ENCODE measurements at places on chromosomes 7 and 10. TPM values are rescaled to one million over a fixed set of nuclear protein-coding genes. Genes with fewer than 3 reads are reported as not detected.

DNA sequence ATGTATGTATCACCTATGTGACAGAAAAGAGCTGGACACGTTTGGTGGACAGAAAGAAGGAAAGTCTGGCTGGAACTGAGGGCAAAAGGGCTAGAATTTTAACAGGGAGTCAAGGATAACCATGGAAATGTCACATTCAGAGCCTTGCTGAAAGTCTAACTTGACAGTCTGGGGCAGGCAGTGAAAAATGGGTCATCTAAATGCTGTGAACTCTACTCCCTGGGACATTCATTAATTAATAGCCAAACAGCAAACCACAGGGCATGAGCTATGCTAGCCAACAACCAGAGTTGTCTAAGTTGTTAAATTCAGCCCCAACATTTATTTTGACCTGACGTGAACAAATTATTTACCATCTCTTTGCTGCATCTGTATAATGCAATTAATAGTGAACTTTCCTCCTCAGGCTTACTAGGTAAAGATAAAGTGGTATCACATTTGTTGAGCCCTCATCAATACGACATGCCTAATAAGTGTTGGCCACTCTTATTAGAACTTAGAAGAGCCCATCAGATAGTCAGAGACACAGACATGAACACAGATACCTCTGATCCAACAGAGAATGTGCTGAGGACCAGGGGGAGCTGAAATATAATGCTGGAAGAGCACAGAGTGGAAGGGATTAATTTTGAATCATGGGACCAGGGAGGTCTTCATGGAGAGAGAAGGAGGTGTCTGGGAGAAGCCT, 109.9 kb downstream of the SORCS1 start:
- no peak for DNase-seq

- no peak for DNase-seq
These were observed 2.8 kb downstream of the RBM17 start for GRCh38 chr10:6091630-6092029.

DNA sequence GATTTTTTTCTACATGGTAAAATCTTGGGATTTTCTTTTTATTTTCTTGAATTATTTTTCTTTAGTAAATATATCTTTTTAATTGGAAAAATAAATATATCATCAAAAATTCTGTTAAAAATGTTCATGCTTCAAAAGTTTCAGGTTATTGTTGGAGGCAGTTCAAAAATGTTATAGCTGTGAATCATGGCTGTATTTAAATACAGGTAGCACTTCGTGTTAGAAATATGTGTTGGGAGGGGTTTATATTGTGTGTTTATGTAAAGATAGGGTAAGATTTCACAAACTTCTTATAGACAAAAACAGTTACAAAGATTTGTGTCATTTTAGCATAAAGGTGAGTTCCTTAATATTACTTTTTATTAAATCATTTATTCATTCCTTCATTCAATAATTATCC, 60.4 kb downstream of the HDAC9 start:
- DNase-seq: no peak

GRCh38 chr7:25626451-25627131, 398.3 kb upstream of the NPVF start:
- DNase-seq: no peak

GRCh38 chr10:103069453-103070331, 123.4 kb downstream of the NT5C2 start:
- DNase-seq: peak; percentile 35

DNA sequence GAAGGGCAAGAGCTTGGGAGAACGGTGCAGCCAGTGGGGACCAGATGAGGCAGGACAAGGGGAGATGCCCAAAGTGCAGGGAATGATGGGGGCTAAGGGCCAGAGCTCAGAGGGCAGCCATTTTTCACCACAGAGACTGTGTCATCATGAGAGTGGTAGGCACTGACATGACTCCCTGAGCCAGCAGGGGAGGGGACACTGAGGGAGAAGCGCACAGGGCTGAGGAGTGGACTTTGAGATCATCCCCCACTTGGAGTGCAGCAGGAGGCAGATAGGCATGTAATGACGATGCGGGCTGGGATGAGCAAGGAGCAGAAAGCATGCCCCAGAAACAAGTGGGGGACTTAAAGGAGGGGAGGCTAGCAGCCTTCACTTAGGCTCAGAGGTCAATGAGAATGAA, 5.2 kb upstream of the SMKR1 start:
- no peak for DNase-seq

- no peak for DNase-seq
These were observed 1.9 kb downstream of the INA start for GRCh38 chr10:103278862-103279298.

DNA sequence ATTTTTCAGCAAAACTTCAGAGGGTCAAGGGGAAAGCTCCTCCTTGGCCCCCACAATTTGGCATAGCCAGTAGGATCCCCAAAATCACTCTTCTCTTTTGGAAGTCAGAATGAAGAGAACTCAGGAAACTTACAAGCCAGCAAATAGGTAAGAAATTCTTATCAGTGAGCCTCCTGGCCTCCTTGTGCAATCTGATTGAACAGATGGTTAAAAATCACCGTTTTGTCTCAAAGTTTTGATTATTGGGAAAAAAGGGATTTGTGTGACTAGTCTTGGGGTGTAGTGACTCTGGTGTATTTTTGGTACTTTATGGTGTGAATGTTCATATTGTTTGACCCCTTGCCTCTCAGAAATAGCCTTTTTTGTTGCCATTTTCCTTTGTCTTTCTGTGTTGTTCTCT, 56.2 kb downstream of the HTR7 start:
- DNase-seq: no peak

- no peak for DNase-seq
These were observed 43.8 kb downstream of the EXOC6 start for GRCh38 chr10:92891885-92892690.

GRCh38 chr7:17370901-17371585, 72.6 kb downstream of the AHR start:
- DNase-seq: no peak

GRCh38 chr10:101535949-101536348, 52.1 kb downstream of the POLL start:
- DNase-seq: no peak

GRCh38 chr7:57308631-57309408, 141.2 kb upstream of the ZNF716 start:
- DNase-seq: no peak

DNA sequence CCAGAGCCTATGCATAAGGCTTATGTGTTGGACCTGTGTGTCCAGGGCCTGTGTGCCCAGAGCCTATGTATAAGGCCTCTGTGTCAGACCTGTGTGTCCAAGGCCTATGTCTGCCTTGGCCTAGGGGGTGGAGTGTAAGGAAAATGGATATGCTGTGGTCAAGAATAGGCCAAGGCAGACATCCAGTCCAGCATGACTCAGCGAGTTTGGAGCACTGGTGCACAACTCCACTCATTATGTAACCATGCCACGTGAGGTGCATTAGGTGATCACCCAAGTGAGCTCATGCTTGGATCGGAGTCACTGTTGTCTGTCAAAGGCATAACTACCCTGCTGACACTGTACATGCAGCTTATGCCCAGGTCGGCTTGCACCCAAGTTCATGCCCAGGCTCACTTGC, 238.9 kb downstream of the CACNA2D1 start:
- DNase-seq: no peak

- DNase-seq: peak; percentile 12
These were observed 41.9 kb downstream of the PDGFA start for GRCh38 chr7:477626-478220.

GRCh38 chr10:102549549-102549948, 45.8 kb downstream of the SUFU start:
- no peak for DNase-seq

- DNase-seq: no peak
These were observed 2.4 kb downstream of the SH2B2 start for GRCh38 chr7:102289057-102289456.

DNA sequence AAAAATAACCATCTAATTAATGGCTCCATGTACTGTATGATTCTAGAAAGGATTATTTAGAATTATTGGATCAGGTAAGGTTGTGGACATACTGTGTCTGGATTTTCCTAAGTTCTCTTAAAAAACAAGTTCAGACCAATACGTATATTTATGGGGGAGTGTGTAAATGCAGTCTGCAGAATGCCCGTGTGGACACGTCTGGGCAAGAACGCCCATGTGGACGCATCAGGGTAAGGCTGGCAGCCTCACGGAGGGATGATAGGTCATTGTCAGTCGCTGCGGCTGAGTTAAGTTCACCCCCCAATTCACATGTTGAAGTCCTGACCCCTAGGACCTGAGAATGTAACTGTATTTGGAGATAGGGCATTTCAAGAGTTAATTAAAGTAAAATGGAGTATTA, 160.0 kb upstream of the SHH start:
- DNase-seq: no peak

- no peak for DNase-seq
These were observed 212.8 kb downstream of the MAD1L1 start for GRCh38 chr7:2019711-2020511.

- DNase-seq: no peak
These were observed 56.3 kb downstream of the PRPF18 start for GRCh38 chr10:13643016-13643415.

DNA sequence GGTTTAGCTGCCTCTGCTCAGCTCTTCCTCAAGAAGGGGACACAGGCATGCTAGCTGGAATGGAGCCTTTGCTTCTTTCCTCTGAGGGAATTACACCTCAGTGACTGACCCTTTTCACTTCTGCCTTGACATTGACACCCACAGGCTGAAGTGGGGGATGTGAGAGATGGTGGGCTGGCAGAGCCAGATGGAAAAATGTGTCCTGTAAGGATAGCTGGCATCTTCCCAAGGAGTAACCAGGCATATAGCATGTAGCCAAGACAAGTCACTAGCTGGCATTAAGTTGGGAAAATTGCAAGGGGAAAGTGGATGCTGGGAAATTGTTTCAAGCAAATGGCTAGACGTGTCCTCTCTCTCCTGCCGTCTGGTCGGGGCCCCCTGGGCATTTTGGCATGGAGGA, 19.9 kb downstream of the STMP1 start:
- no peak for DNase-seq

DNA sequence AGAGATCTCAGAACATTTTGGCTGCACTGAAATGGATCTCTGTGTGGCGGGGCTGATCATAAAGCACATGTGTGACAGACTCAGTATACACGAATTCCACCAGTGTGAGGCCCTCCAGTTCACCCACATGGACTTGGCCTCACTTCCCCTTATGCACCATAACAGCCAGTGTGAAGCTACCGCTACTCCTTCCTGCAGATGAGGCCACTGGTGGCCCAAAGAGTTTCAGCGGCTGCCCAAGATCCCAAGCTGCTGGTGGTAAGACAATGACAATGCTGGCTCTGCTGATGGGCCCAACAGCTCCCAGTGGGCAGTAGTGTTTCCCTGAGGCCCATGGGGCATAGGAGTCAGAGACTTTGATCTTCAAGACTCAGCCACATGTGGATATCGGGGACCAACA, 21.0 kb upstream of the C10orf71 start:
- DNase-seq: no peak

GRCh38 chr7:44921607-44922350, 36.4 kb upstream of the PURB start:
- peak; percentile 100 for DNase-seq

DNA sequence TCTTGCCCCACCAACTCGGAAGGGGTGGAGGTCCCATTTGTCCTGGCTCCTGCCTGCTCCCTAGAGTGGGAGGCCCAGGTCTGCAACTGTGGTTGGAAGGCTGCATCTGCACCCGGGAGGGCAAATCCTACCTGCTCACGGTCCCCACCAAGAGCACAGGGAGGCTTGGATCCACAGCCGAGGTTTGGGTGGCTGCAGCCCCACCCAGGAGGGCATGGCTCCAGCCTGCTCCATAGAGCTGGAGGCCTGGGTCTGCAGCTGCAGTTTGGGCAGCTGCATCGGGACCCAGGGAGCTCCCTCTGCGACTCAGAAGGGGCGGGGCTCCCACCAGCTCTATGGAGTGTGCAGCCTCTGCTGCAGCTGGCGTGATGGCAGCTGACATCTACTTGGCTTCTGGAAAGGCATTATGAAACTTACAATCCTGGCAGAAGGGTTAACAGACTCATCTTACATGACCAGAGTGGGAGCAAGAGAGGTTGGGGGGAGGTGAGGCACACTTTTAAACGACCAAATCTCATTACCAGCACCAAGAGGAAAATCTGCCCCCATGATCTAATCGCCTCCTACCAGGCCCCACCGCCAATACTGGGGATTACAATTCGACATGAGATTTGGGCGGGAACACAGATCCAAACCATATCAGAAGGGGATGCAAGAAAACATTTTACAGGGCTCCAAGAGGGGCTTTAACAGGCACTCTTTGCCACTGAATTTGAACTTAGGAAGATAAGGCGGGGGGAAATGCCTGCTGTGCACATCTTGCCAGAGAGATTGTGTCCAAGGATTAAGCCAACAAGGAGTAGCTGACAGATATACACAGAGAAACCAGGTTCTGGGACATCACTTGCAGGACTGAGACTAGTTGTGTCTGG, 8.2 kb upstream of the BLVRA start:
- no peak for DNase-seq

DNA sequence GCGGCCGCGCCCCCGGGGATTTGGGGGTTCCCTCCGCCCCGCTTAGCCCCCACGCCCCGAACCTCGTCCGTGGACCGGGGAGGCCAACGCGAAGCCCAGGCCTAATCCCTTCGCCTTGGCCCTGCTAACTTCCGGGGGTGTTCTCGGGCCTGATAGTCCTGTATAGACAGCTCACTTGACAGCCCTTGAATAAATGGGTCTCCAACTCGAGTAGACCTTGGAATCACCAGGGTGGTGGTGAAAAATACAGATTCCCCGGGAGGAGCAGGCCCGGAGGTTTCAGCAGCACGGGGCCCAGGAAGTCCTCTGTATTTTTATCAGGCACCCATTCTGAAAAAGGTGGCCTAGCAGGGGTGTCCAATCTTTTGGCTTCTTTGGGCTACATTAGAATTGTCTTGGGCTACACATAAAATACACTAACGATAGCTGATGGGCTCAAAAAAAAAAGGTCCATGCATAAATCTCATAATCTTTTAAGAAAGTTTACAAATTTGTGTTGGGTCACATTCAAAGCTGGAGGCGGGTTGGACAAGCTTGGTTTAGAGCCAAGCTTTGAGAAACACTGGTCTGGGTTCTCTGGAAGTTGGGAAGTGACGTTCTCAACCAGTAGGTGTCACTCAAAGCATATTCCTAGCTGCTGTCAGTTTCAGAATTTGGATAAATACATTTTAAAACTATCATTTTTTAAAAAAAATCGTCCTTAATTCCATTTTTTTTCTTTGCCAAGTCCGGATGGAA, 221.7 kb downstream of the PHTF2 start:
- DNase-seq: no peak

The OPN4 gene
- not detected for total RNA-seq

The TNKS2 gene
- total RNA-seq: 37.6 TPM

The LRRD1 gene
- not detected for total RNA-seq

The CPEB3 gene
- 2.8 TPM for total RNA-seq

The PNLIPRP3 gene
- total RNA-seq: not detected

The SAMD8 gene
- 39.9 TPM for total RNA-seq

The NUP42 gene
- 16.3 TPM for total RNA-seq

The NCF1 gene
- 2.4 TPM for total RNA-seq

The CFAP70 gene
- 3.2 TPM for total RNA-seq

The MYH16 gene
- not detected for total RNA-seq

The IGFBP3 gene
- total RNA-seq: 884 TPM

The SLC13A4 gene
- total RNA-seq: 1.4 TPM
